HCT116 (cell line): ENCODE measurements at places on chromosomes 6 and 20.

GRCh38 chr6:161434921-161435747 is 161.3 kb upstream of the AGPAT4 start:
- no peaks in the 10 kb centered on the region for H3K36me3 ChIP-seq
- no peak overlapping the region for H3K27ac ChIP-seq
- DNase-seq: no peak
- H3K27me3 ChIP-seq: no peaks in the 10 kb centered on the region
- peaks cover 34% of the 10 kb centered on the region for H3K4me1 ChIP-seq
- H3K4me3 ChIP-seq: no peak overlapping the region

GRCh38 chr6:106704327-106704726 is 74.9 kb downstream of the QRSL1 start:
- no peak overlapping the region for H3K4me3 ChIP-seq
- H3K27ac ChIP-seq: no peak overlapping the region
- H3K27me3 ChIP-seq: no peaks in the 10 kb centered on the region
- H3K4me1 ChIP-seq: no peaks in the 10 kb centered on the region
- H3K36me3 ChIP-seq: no peaks in the 10 kb centered on the region

- no peak for DNase-seq
- no peaks in the 10 kb centered on the region for H3K36me3 ChIP-seq
- H3K27me3 ChIP-seq: no peaks in the 10 kb centered on the region
- no peak overlapping the region for H3K27ac ChIP-seq
- H3K4me1 ChIP-seq: peaks cover 5% of the 10 kb centered on the region; the same call in 1 of the 2 replicates
Measured at GRCh38 chr6:44496665-44497369, 109.3 kb downstream of the CDC5L start.

DNA sequence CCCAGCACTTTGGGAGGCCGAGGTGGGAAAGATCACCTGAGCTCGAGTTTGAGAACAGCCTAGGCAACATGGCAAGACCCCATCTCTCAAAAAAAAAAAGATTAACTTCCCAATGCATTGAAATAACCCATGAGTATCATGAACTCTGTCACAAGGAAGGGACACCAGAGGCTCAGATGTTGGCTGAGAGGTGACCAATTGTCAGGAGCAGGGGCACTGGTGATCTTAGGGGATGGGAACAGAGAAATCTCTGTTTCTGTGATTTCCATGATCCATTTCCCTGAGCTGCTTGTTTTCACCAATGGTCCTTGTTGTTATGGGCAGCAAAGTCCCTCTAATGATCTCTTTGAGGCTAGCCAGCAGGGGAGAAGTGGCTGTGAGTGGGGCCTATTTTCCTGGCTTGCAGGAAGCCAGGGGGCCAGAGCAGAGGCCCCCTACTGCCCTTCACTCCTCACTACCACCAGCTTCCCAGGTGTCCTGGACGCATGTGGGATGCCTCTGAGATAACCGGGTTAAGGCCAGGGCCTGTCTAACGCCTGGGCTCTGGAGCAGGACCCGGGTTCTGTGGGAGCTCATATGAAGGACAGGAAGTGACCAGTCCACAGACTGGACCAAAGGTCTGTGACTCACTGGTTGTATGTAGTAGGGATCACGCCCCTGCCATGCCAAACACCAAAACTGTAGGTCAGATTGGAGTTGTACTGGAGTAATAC is 54.4 kb downstream of the PCNA start:
- H3K27ac ChIP-seq: peak overlapping the region; percentile 66
- no peaks in the 10 kb centered on the region for H3K27me3 ChIP-seq
- peaks cover 25% of the 10 kb centered on the region for H3K4me1 ChIP-seq
- no peak overlapping the region for H3K4me3 ChIP-seq
- no peaks in the 10 kb centered on the region for H3K36me3 ChIP-seq

DNA sequence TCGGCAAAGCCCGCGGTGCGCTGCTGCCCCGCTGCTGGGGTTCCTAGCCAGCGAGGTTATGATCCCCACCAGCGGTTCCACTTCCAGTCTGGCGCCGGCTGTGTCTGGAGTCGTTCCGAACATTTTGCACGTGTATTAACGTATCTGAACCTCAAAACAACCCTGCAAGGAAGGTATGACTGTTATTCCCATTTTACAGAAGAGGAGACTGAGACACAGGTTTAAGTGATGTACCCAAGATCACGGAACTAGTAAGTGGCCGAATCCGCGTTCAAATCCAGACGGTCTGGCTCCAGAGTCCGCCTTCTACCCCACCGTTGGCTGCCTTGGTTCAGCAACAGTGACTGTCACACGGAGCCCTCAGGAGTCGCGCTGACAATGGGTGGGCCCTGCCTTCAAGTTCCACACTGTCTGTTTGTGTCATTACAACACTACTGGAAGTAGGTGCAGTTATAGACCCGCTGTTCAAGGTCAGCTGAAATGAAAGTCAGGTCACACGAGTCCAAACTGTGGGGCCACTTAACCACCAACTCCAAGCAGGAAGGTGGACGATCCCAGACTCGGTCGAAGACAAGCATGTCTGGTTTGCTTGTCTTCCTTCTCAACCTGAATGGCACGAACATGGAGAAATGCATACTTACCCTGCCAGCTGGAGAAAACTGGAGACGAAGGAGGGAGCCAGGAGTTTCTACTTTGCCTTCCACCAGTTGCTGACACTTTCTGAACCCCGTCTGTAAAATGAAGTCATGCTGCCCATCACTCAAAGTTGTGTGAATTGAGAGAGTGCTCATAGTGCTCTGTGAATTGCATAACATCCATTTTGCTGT is 803 bp upstream of the SRXN1 start:
- H3K4me1 ChIP-seq: peaks cover 11% of the 10 kb centered on the region
- H3K36me3 ChIP-seq: peaks cover 3% of the 10 kb centered on the region; the same call in 1 of the 2 replicates
- DNase-seq: no peak

- no peak overlapping the region for H3K27ac ChIP-seq
- no peak for DNase-seq
- no peak overlapping the region for H3K4me3 ChIP-seq
- peaks cover 21% of the 10 kb centered on the region for H3K4me1 ChIP-seq
- no peaks in the 10 kb centered on the region for H3K36me3 ChIP-seq
Measured at GRCh38 chr6:20202324-20202658, 10.0 kb downstream of the MBOAT1 start.

GRCh38 chr6:34696189-34696738 is 303 bp downstream of the ILRUN start:
- H3K27me3 ChIP-seq: no peaks in the 10 kb centered on the region
- DNase-seq: no peak
- no peaks in the 10 kb centered on the region; the same call in 1 of the 2 replicates for H3K4me1 ChIP-seq
- H3K36me3 ChIP-seq: no peaks in the 10 kb centered on the region
- H3K4me3 ChIP-seq: peak overlapping the region; percentile 93

GRCh38 chr6:43996618-43997344 is 130.5 kb downstream of the MRPL14 start:
- H3K36me3 ChIP-seq: no peaks in the 10 kb centered on the region
- H3K4me1 ChIP-seq: peaks cover 37% of the 10 kb centered on the region
- no peak for DNase-seq
- H3K4me3 ChIP-seq: no peak overlapping the region

DNA sequence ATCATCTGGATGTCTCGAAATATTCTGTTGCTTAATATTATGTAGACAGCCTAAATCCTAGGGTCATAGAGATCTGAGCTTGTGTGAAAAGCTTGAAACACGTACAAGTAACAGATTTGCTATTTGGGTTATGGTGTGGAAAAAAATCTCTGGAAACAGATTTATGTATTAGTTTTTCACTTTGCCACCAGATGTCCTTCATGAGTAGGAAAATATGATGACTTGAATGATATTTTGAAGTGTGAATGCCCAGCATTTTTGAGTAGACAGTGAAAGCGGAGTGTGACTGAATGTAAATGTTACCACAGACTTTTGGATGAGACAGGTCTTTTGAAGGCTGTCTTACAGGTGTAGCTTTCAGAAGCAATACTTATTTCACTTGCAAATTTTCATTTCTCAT is 4.2 kb upstream of the BMP6 start:
- H3K4me1 ChIP-seq: peaks cover 23% of the 10 kb centered on the region
- no peak overlapping the region for H3K27ac ChIP-seq
- peak; percentile 31 for DNase-seq
- no peaks in the 10 kb centered on the region for H3K36me3 ChIP-seq
- H3K4me3 ChIP-seq: no peak overlapping the region

DNA sequence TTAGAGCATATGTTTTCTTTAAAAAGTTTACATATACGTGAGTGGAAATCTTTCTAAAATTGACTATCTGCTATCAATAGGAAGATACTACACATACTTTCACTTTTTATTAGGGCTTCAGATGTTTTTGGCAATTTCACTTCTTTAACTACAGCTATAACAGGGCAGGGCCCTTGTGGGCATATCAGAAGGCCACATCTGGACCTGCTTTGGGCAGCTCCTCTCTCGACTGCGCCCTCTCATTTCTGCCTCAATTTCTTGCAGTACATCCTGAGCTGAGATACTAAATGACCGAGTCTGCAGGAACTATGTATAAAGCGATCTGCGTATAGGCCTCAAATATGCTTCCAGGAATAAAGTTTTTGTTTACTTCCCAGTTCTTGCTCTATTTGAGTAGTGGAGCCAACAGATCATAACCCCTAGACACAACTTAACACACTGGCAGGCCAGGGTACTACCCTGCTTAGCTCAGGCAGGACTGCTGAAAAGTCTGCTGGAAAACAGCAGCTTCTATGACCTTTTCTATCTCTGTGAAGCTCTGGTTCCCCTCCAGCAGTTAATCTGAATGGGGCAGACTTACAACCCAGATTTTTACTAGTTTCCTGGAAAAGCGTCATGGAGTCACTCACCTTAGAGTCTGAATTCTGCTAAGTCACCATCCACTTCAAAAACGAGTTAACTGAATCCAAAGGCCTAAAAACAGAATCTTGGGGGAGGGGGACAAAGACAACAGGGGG is 12.7 kb downstream of the GCLC start:
- H3K27me3 ChIP-seq: no peaks in the 10 kb centered on the region
- H3K27ac ChIP-seq: no peak overlapping the region
- no peak for DNase-seq
- no peaks in the 10 kb centered on the region for H3K36me3 ChIP-seq

DNA sequence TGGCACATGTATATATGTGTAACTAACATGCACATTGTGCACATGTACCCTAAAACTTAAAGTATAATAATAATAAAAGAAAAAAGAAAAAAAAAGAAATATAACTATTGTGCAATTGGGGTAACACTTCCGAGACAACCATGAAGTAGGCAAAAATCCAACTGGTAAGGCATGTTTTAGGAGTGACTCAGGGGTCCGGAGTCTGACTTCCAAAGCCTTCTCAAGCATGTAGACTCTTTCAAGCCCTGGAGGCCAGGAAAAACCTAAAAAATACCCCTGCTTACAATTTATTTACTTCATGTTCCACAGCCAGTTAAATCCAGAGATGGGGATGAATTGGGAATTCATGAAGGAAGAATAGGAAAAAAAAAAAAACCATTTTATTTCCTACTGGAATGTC is 161.3 kb upstream of the PHACTR1 start:
- no peaks in the 10 kb centered on the region for H3K36me3 ChIP-seq
- H3K27ac ChIP-seq: no peak overlapping the region
- H3K4me1 ChIP-seq: no peaks in the 10 kb centered on the region
- no peak for DNase-seq

- no peak overlapping the region for H3K27ac ChIP-seq
- no peak for DNase-seq
- no peaks in the 10 kb centered on the region for H3K36me3 ChIP-seq
- no peak overlapping the region for H3K4me3 ChIP-seq
- no peaks in the 10 kb centered on the region for H3K4me1 ChIP-seq
Measured at GRCh38 chr6:43953256-43953655, 174.0 kb downstream of the MRPL14 start.

- H3K4me3 ChIP-seq: peak within 1 kb of the TSS; percentile 72
- H3K36me3 ChIP-seq: no peaks in the 10 kb centered on the region
- H3K27me3 ChIP-seq: no peaks in the 10 kb centered on the region
- H3K27ac ChIP-seq: peak within 1 kb of the TSS; percentile 71
Measured at GRCh38 chr6:75205776-75206575, at the start of gene COL12A1. COL12A1 (minus strand) TSS chr6:75206053; CDS start chr6:75202792, 3,261 bp downstream.

- no peaks in the 10 kb centered on the region for H3K36me3 ChIP-seq
- DNase-seq: no peak
- no peaks in the 10 kb centered on the region for H3K4me1 ChIP-seq
- H3K27ac ChIP-seq: no peak overlapping the region
- no peak overlapping the region for H3K4me3 ChIP-seq
Measured at GRCh38 chr20:50868509-50869495, 62.4 kb downstream of the ADNP start.

- no peak overlapping the region for H3K4me3 ChIP-seq
- no peaks in the 10 kb centered on the region; the same call in 1 of the 2 replicates for H3K27me3 ChIP-seq
- no peaks in the 10 kb centered on the region for H3K36me3 ChIP-seq
- DNase-seq: no peak
- no peaks in the 10 kb centered on the region for H3K4me1 ChIP-seq
Measured at GRCh38 chr6:118029967-118030366, 122.9 kb downstream of the SLC35F1 start.

- no peak for DNase-seq
- H3K4me3 ChIP-seq: no peak overlapping the region
- H3K27ac ChIP-seq: no peak overlapping the region
- no peaks in the 10 kb centered on the region for H3K27me3 ChIP-seq
Measured at GRCh38 chr20:44173116-44173515, 13.9 kb downstream of the JPH2 start.

GRCh38 chr6:26500102-26500501 is at the start of gene BTN1A1:
BTN1A1 (plus strand) TSS chr6:26500303; CDS start chr6:26501287, 984 bp downstream.
- DNase-seq: no peak
- peaks cover 3% of the 10 kb centered on the region; the same call in 1 of the 2 replicates for H3K4me1 ChIP-seq
- no peaks in the 10 kb centered on the region for H3K36me3 ChIP-seq
- H3K27me3 ChIP-seq: no peaks in the 10 kb centered on the region
- no peak within 1 kb of the TSS for H3K4me3 ChIP-seq

DNA sequence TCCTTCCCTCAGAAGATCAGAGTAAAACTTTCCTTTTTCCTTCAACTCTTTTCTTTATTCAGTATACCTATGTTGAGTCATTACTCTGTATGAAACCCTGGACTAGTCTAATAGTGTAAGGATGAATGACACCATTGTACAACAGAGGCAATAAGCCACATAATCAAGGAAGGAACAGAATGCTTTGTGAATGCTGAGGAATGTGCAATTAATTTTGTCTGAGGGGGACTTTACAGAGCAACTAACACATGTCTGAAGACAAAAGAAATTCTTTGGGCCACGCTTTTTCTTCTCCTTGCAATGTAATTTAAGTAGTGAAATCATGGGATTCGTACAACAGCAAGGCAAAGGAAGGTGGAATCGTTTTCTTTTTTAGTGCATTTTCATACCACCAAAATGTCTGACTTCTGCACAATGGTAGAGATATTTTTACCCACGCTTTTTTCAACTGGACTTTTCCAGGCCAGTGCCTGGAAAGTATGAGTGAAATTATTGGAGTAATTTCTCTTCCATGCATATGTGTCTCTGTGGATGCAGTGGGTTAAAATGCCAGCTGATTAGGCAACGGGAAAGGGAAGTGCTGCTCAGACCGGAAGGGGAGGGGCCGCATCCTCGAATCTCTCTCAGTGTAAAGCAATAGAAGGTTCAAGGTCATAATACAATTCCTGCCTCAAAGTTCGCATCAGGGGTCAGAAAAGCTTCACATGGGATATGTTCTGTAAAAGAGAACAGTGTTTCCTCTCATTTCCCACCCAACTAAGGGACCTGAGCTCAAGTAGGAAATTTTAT is 89.9 kb upstream of the MTHFD1L start:
- peak; percentile 7 for DNase-seq
- peaks cover 10% of the 10 kb centered on the region; the same call in 1 of the 2 replicates for H3K4me1 ChIP-seq
- H3K27ac ChIP-seq: peak overlapping the region; percentile 2; the same call in 1 of the 2 replicates
- H3K36me3 ChIP-seq: no peaks in the 10 kb centered on the region
- no peaks in the 10 kb centered on the region for H3K27me3 ChIP-seq

- H3K27me3 ChIP-seq: no peaks in the 10 kb centered on the region
- H3K36me3 ChIP-seq: peaks cover 8% of the 10 kb centered on the region
- no peak overlapping the region for H3K27ac ChIP-seq
- no peak for DNase-seq
- H3K4me1 ChIP-seq: no peaks in the 10 kb centered on the region
Measured at GRCh38 chr6:15524861-15525401, 137.9 kb downstream of the DTNBP1 start.

GRCh38 chr6:139640448-139640847 is 266.0 kb upstream of the CITED2 start:
- H3K36me3 ChIP-seq: no peaks in the 10 kb centered on the region
- H3K4me3 ChIP-seq: no peak overlapping the region
- no peaks in the 10 kb centered on the region for H3K4me1 ChIP-seq
- no peak for DNase-seq
